GM13976 (cell line): ENCODE measurements at places on chromosomes 5 and 9.

- peak; percentile 31 for DNase-seq
These were observed 11.5 kb upstream of the MYOT start for GRCh38 chr5:137856201-137856600.

DNA sequence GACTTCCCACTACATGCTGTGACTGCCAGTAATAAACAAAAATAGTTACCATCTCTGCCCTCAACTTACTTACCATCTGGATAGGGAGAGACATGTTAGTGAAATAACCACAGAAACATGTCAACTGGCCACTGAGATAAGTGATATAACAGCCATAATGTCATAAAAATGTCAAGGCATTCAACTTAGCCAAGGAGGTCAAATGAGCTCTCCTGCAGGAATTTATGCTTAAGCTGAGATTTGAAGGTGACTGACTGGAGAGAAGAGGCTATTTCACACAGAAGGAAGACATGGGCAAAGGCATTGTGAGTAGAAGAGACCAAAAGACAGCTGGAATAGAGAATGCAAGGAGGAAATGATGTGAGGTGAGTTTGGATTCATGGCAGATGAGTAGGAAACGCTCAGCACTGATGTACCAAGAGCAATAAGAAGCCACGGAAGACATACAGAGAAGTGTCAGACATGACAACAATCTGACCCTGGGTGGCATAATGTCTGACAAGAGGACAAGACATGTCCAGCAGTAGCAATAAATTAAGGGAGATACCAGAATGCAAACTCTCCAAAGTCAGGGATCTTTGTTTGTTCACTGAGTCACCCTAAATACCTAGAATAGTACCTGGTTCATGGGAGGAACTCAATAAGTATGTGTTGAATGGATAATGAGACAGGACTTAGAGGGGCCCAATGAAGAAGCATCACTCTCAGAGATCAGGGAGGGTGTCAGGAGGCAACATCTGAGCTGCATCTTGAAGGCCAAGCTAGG is 318.8 kb downstream of the ACTL7B start:
- no peak for DNase-seq

DNA sequence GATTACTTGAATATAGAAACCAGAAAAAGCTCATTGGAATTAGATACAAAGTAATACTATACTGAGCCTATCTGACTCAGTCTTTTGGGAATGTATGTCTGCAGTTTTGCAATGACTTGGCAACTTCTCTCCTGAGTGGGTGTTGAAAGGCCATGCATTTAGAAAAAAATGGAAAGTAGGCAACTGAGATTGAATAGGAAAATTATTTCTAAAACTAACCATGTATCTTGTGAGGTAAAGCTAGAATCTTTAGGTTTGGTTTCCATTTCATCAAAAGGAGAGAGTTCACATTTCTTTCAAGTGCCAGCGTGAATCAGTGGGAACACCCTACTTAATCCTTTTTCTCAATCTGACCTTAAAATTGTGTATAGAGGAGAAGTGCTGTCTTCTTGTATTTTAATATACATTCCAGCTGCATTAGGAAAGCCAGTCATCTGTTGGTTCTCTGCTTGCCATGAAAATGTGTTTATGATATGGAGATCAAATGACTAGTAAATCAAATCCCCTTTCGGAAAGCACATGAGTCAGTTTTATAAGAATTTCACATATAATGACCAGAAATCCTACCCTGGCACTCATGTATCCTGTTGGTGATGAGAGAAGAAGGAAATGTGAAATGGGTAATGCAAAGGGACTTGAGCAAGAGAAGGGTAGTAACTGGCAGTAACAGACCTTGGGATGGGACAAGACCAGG is 30.4 kb downstream of the NFX1 start:
- no peak for DNase-seq

- no peak for DNase-seq
These were observed 45.5 kb downstream of the DAB2IP start for GRCh38 chr9:121696930-121697329.

DNA sequence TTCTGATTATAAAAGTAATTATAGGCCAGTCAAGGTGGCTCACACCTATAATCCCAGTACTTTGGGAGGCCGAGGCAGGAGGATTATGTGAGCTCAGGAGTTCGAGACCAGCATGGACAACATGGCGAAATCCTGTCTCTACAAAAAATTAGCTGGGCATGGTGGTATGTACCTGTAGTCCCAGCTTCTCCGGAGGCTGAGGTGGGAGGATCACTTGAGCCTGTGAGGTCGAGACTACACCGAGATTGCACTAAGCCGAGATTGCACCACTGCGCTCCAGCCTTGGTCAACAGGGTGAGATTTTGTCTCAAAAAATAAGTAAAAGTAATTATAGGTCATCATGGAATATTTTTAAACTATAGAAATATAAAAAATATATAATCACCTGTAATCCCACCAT is 18.1 kb downstream of the IRF1 start:
- no peak for DNase-seq

- no peak for DNase-seq
These were observed 216.5 kb downstream of the SEC61B start for GRCh38 chr9:99438596-99438995.

GRCh38 chr5:43643327-43643726 is 40.3 kb downstream of the NNT start:
- no peak for DNase-seq

- no peak for DNase-seq
These were observed 78.2 kb upstream of the IFNE start for GRCh38 chr9:21560281-21560745.

GRCh38 chr5:177195307-177195952 is 61.9 kb downstream of the NSD1 start:
- DNase-seq: no peak

GRCh38 chr5:180977852-180978251 is 10.8 kb upstream of the BTNL3 start:
- no peak for DNase-seq
